ENCODE measurements at places on chromosomes 3 and 15.

DNA sequence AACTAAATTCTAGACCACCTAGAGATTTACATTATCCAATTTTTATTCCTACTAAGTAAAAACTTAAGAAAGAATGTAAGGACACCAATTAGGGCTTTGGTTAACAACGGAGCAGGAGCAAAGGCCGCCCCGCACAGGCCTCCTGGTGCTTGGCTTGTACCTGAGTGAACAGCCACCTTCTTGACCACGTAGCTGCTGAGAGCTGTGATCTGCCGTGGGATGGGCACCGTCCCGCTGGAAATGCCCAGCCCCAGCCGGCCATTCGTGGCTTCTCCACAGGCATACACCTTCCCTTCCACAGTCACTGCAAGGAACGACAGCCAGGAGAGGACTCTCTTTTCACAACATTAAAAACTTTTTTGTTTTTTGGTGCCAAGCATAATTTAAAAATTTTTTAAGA lies 79.6 kb upstream of the OCA2 start:
- no peak overlapping the region for H3K4me3 ChIP-seq
- no peak for DNase-seq
- H3K4me1 ChIP-seq: no peaks in the 10 kb centered on the region
- peaks cover 5% of the 10 kb centered on the region for H3K36me3 ChIP-seq

DNA sequence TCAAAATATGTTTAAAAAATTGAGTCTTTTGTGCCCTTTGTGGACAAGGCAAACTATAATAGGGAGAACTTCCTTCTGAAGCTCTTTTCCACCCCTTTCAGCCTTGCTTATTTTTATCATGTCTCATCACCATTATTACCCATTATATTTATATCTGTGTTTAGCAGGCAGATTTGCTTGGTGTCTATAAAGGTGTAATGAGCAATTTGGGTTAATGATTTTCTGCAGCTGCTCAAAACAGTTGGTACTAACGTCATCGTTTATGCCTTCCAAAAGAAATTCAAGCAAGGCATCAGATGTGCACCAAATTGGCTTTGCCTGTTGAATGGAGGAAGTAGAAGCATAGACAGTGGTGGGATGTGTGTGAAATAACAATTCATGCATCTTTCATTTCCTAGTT lies 483.7 kb upstream of the SGO1 start:
- no peaks in the 10 kb centered on the region for H3K27me3 ChIP-seq
- no peak overlapping the region for H3K27ac ChIP-seq
- no peak for DNase-seq
- H3K4me1 ChIP-seq: no peaks in the 10 kb centered on the region

GRCh38 chr3:190566043-190566933 lies 52.4 kb downstream of the IL1RAP start:
- H3K27me3 ChIP-seq: no peaks in the 10 kb centered on the region
- H3K36me3 ChIP-seq: no peaks in the 10 kb centered on the region
- H3K4me3 ChIP-seq: no peak overlapping the region
- H3K4me1 ChIP-seq: peaks cover 6% of the 10 kb centered on the region

DNA sequence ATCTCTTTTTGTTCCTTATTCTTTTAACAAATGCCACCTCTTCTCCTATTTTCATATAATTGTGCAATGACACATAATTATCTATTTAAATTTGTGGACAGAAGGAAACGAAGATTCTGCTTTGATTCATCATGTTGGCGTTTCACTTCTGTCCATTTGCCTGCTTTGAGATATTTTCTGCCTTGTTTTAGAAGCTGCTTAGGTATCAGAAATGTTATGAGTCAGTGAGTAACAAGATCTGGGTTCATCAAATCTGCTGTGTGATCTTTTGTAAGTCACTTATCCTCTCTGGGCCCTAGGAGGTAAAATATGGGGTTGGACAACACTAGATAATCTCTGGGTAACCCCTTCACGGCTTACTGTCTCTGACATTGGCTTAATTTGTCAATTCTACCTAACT lies 7.3 kb upstream of the MINDY4B start:
- no peaks in the 10 kb centered on the region for H3K36me3 ChIP-seq
- no peak overlapping the region for H3K4me3 ChIP-seq
- DNase-seq: no peak
- peaks cover under 1% of the 10 kb centered on the region for H3K4me1 ChIP-seq

GRCh38 chr15:58444056-58444455 lies 12.3 kb downstream of the LIPC start:
- H3K27ac ChIP-seq: peak overlapping the region; percentile 81
- peaks cover 37% of the 10 kb centered on the region for H3K4me1 ChIP-seq
- no peaks in the 10 kb centered on the region for H3K27me3 ChIP-seq
- no peaks in the 10 kb centered on the region for H3K36me3 ChIP-seq

GRCh38 chr3:119346076-119346496 lies 51.9 kb downstream of the ARHGAP31 start:
- no peak overlapping the region for H3K4me3 ChIP-seq
- no peak for DNase-seq
- no peaks in the 10 kb centered on the region for H3K27me3 ChIP-seq
- no peaks in the 10 kb centered on the region for H3K36me3 ChIP-seq

DNA sequence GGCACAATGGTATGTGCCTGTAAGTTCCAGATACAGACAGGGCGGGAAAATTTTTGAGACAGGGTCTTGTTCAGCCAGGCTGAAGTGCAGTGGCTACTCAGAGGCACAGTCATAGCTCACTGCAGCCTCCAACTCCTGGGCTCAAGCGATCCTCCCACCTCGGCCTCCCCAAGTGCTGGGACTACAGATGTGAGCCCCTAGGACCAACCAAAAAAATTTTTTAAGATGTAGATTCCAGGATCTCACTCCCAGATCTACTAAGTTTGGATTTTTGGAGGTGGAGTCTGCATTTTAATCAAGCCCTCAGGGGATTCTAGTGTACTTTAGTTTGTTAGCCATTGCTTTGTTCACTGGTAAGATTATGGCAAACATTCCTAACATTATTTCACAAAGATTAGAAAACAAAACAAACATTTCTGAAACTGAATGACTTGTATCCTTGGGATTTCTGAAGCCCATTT lies 2.7 kb downstream of the LIPH start:
- H3K4me3 ChIP-seq: no peak overlapping the region
- DNase-seq: no peak
- no peaks in the 10 kb centered on the region for H3K27me3 ChIP-seq
- H3K36me3 ChIP-seq: no peaks in the 10 kb centered on the region
- H3K27ac ChIP-seq: no peak overlapping the region

DNA sequence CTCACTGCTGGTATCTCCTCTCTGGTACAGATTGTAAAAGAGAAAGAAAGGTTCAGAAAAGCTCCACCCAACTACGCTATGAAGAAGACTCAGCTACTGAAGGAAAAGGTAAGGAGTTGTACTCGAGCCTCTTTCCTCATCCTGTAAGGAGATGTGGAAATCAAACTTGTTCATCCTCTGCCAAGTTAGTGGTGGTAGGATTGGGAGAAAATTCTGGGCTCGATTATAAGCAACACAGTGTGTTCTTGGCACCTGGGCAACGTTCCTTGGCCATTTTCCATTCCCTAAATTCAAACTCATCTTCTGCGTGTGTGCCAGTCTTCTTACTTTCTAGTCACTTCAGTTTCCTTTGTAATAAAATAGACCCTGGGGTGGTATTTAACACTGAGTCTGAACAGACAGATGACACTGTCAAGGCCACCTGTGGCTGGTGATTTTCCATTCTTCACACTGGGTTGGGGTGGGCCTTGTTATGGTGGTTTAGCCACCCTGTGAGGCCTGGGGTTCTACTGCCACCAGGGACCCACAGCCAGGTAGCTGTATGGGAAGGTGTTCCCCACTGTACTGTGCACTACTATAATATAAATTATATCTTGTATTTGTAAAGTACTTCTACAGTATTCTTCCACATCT lies 17.1 kb upstream of the ITPKA start:
- no peaks in the 10 kb centered on the region for H3K4me1 ChIP-seq
- no peak overlapping the region for H3K27ac ChIP-seq
- peaks cover 48% of the 10 kb centered on the region for H3K36me3 ChIP-seq

- H3K4me3 ChIP-seq: no peak overlapping the region
- H3K4me1 ChIP-seq: 0 out of 2 replicates have a peak, but pooled peaks cover 10% of the 10 kb centered on the region
- H3K27ac ChIP-seq: no peak overlapping the region
- no peak for DNase-seq
These were observed 10.0 kb downstream of the RAD18 start for GRCh38 chr3:8953313-8953712.

GRCh38 chr3:13272831-13273603 lies 147.1 kb downstream of the NUP210 start:
- H3K4me1 ChIP-seq: no peaks in the 10 kb centered on the region
- H3K36me3 ChIP-seq: no peaks in the 10 kb centered on the region
- H3K27me3 ChIP-seq: no peaks in the 10 kb centered on the region
- DNase-seq: no peak
- H3K4me3 ChIP-seq: no peak overlapping the region

DNA sequence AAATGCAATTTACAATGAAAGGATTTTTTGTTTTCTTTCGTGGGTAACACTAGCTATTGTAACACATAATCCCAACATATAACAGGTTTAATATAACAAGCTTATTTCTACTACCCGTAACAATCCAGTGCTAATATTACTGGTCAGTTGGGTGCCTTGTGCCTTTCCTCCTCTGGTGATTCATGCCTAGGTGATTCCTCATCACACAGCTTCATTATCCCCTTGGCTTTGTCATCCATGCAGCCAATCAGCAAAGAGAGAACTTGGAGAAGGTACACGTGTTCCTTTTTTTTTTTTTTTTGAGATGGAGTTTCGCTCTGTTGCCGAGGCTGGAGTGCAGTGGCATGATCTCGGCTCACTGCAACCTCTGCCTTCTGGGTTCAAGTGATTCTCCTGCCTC lies 30.7 kb downstream of the CHST14 start:
- no peaks in the 10 kb centered on the region for H3K27me3 ChIP-seq
- no peak overlapping the region for H3K4me3 ChIP-seq
- H3K27ac ChIP-seq: no peak overlapping the region
- H3K4me1 ChIP-seq: peaks cover 1% of the 10 kb centered on the region
- H3K36me3 ChIP-seq: no peaks in the 10 kb centered on the region

GRCh38 chr3:56801662-56802377 lies at the start of gene ARHGEF3:
TSS of gene ARHGEF3 (minus strand) at chr3:56801949. CDS start at chr3:56801798, 151 bp downstream.
- peak; percentile 95 for DNase-seq
- peaks cover 6% of the 10 kb centered on the region for H3K4me1 ChIP-seq
- no peaks in the 10 kb centered on the region for H3K36me3 ChIP-seq
- peaks cover 10% of the 10 kb centered on the region for H3K27me3 ChIP-seq
- H3K4me3 ChIP-seq: peak within 1 kb of the TSS; percentile 87

DNA sequence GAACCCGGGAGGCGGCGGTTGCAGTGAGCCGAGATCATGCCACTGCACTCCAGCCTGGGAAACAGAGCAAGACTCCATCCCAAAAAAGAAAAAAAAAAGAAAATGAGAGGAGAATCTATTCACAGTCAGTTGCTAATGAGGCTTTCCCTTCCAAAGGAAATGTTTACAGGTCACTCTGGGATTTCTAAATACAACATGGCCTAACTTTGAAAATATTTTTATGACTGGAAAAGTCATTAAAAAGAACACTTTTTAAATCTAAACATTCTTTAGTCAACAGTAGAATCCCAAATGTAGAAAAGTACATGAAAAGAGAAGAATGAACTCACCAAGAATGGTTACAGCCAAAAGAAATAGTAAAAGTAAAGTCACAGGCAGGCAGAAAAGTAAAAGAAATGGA lies 78.6 kb downstream of the PLD1 start:
- no peaks in the 10 kb centered on the region for H3K27me3 ChIP-seq
- H3K4me3 ChIP-seq: no peak overlapping the region
- H3K36me3 ChIP-seq: no peaks in the 10 kb centered on the region

DNA sequence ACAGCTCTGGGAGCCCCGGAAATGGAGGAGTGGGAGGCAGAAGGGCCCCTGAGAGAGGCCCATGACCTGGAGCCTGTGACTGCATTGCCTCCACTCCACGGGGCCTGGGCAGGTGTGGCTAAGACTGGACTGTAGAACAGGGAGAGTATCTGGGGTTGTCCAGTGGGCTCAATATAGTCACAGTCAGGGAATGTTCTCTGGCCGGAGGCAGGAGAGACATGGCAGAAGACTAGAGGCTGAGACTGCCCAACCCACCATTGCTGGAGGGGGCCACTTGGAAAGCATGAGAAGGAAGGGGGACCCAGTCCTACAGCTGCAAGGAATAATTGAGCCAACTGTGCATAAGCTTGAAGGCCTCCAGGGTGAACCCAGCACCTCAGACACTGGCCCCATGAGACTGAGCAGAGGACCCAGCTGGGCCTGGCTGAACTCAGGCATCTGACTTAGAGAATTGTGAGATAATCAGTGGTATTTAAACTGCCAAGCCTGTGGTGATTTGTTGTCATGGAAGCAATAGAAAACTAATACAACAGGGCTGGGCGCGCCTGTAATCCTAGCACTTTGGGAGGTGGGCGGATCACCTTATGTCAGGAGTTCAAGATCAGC lies 33.1 kb downstream of the NIPA2 start:
- no peak overlapping the region for H3K4me3 ChIP-seq
- H3K27me3 ChIP-seq: no peaks in the 10 kb centered on the region
- no peak for DNase-seq
- no peaks in the 10 kb centered on the region for H3K4me1 ChIP-seq
- H3K27ac ChIP-seq: no peak overlapping the region

- no peak overlapping the region for H3K27ac ChIP-seq
- H3K36me3 ChIP-seq: no peaks in the 10 kb centered on the region
- H3K4me3 ChIP-seq: no peak overlapping the region
- H3K27me3 ChIP-seq: no peaks in the 10 kb centered on the region
- H3K4me1 ChIP-seq: no peaks in the 10 kb centered on the region
These were observed 21.2 kb upstream of the SUCNR1 start for GRCh38 chr3:151852074-151852811.

DNA sequence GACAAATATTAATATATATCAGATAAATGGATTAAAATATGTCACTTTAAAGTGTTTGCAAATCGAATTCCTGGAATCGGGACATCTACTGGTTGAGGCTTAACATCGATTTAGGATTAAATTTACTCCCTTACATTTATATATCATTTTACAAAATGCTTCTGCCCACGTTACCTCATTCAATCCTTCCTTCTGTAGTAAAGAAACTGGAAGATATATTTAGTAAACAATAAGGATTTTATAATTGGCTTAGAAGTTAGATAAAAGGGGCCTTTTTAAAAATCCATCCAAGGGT lies 1.3 kb downstream of the CLPX start:
- peaks cover 11% of the 10 kb centered on the region for H3K36me3 ChIP-seq
- H3K4me3 ChIP-seq: peak overlapping the region; percentile 90
- no peak overlapping the region for H3K27ac ChIP-seq
- H3K27me3 ChIP-seq: no peaks in the 10 kb centered on the region
- H3K4me1 ChIP-seq: 0 out of 2 replicates have a peak, but pooled peaks cover 6% of the 10 kb centered on the region

DNA sequence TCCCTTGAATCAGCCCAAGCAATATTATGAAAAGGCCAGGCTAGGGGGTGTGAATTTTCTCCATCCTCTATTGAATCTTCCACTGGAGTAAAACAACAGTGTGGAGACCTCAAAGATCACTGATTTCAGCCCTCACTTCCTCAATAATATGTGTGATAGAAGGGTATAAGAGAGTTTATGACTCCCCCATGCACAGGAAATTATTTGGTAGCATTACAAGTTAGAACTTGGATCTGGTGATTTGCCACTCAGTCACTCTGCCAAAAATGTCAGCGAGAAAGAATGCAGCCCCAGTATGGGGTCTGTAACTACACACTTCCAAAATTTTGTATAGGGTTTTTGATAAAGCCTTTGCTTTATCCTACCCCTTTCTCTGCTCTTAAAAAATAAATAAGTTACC lies 81.0 kb upstream of the KCNMB2 start:
- no peak overlapping the region for H3K4me3 ChIP-seq
- no peaks in the 10 kb centered on the region for H3K4me1 ChIP-seq
- no peaks in the 10 kb centered on the region for H3K36me3 ChIP-seq
- no peaks in the 10 kb centered on the region for H3K27me3 ChIP-seq
- no peak for DNase-seq

GRCh38 chr3:185270262-185270955 lies 16.6 kb upstream of the EHHADH start:
- H3K36me3 ChIP-seq: no peaks in the 10 kb centered on the region
- peak; percentile 72 for DNase-seq
- no peak overlapping the region for H3K27ac ChIP-seq
- H3K4me3 ChIP-seq: no peak overlapping the region

Data from GM23338 (cell line).